RWPE2 (cell line): ENCODE measurements at places on chromosomes 2 and 18.

DNA sequence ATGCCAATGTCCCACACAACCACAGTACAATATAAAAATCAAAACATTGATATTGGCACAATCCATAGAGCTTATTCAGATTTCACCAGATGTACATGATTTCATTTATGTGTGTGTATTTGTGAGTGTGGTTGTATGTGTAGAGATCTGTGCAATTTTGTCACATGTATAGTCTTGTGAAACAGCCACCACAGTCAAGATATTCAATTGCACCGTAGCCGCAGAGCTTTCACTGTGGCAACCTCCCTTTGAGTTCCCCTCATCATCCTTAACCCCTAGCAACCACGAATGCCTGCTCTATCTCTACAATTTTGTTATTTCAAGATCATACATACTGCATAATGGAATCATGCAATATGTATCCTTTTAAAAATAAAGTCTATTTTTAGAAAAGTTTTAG is 391.3 kb downstream of the SETBP1 start:
- no peak for DNase-seq

DNA sequence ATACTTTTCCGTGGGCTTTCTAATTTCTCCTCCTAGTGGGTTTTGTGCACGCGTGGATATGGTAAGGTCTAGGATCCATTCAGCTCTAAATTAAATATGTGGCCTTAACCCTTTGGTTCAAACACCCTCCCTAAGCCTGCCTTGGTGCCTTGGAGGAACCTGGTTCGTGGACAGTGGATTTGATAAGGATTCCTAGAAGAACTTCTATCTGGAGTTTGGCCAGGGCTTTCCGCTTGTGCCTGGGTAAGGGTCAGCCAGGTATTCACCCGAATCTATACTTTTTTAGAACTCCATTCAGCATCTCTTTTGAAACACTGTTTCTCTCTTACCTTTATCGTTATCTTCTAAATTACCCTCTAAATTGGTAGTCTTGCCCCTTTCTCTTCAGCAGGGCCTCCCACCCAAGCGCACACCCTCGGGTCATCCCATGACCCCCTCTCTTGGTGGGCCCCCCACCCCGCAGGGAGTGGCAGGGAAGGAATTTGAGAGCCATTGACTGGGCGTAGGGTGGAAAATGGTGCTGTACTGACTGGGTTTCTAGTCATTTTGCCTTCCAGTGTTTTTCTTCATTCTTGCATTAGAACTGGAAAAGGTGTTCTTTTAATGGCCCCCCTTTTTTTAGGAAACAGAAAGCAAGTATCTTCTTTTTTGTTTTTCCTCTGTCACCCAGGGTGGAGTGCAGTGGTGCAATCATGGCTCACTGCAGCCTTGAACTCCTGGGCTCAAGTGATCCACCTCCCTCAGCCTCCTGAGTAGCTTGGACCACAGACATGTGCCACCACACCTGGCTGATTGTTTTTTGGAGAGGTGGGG is 1.8 kb downstream of the SOCS6 start:
- no peak for DNase-seq

GRCh38 chr2:192480984-192481383 is 286.3 kb upstream of the TMEFF2 start:
- DNase-seq: no peak

- no peak for DNase-seq
Observed at GRCh38 chr2:235577404-235578330, 83.8 kb downstream of the AGAP1 start.

DNA sequence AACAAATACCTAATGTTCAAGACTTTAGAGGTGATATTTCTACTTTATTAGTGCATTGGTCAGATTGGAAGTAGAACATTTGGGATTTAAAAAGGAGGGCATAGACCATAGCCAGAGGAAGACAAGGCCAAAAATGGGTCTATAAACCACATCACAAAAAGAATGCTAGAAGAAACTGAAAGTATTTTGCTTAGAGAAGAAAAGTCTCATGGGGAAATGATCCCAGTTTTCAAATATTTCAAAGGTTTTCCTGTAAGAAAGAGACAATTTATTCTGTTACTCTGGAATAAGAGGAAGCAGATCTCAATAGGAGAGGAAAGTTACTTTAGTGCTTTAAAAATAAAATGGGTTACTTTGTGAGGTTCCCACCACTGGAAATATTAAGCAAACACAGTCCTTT is 341.4 kb downstream of the TNS1 start:
- no peak for DNase-seq

DNA sequence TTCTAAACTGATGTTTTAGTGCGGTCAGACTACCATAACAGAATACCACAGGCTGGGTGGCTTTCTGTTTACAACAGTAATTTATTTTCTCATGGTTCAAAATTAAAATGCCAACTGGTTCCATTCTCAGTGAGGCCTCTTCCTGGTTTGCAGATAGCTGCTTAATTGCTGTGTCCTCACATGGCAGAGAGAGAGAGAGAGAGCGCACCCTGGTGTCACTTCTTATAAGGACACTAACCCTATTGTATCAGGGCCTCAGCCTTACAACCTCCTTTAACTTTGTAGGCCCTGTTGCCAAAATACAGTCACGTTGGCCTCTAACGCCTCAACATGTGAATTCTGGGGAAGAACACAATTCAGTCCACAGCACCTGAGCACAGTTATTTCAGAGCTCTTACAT is 37.5 kb upstream of the ZNF385B start:
- DNase-seq: no peak

- no peak for DNase-seq
Observed at GRCh38 chr2:106532236-106532635, 45.1 kb downstream of the CD8B2 start.

- DNase-seq: no peak
Observed at GRCh38 chr2:205133544-205133943, 548.8 kb upstream of the NRP2 start.

DNA sequence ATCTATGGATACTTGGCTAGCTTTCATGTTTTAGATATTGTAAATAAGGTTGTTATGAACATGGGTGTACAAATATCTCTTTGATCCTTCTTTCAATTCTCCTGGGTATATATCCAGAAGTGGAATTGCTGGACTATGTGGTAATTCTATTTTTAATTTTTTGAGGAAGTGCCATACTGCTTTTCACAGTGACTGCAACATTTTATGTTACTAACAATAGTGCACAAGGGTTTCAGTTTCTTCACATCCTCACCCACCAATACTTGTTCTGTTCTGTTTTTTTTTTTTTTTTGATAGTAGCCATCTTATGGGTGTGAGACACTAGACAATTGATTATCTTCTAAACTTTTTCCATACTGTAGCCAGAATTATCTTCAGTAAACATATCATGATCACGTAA is 17.3 kb upstream of the NEUROD1 start:
- no peak for DNase-seq

DNA sequence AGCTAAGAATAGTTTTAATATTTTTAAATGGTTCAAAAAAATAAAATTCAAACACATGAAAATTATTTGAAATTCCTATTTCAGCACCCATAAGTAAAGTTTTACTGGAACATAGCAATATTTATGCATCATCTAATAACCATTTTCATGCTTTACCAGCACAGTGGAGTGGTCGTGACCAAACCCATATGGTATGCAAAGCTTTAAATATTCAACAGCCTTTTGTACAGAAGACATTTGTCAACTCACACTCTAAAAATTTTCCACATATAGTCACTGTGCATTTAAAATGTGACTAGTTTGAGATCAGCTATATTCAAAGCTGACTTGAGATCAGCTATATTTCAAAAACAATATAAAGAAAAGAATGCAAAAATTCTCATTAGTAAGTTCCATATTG is 46.2 kb downstream of the PUM2 start:
- DNase-seq: no peak

DNA sequence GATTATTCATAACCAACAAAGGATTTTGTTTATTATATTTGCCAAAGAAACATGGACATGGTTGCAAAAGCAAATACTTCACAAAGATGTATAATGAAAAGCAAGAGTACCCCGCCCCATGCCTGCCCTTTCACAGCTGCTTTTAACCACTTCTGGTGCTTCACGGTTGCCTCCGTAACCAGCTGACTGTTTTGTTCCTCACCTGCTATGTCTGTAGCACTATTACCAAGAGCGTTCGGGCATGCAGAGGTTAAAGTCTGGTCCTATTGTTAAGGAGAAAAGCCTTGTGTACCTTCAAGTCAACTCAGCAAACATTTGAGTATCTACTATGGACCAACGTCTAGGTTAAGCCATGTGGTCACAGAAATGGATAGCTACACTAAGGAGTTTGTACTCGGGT is 115.2 kb upstream of the FOSL2 start:
- no peak for DNase-seq

DNA sequence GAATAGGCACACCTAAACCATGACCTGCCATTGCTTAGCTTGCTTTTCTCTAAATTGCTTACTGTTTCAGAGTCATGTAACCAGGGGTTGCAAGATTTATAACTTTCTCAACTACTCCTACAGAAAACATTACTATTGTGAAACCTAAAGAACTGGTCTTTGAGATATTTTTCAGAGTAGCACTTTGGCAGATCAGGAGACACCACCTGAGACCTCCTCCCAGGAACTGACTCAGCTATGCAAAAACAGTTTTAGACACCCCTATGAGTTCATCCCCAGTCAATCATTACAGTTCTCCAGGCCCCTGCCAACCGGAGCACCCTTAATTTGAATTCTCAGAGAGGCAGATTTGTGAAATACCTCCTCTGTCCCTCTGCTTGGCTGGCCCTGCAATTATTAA is 80.3 kb downstream of the MBOAT2 start:
- DNase-seq: no peak

DNA sequence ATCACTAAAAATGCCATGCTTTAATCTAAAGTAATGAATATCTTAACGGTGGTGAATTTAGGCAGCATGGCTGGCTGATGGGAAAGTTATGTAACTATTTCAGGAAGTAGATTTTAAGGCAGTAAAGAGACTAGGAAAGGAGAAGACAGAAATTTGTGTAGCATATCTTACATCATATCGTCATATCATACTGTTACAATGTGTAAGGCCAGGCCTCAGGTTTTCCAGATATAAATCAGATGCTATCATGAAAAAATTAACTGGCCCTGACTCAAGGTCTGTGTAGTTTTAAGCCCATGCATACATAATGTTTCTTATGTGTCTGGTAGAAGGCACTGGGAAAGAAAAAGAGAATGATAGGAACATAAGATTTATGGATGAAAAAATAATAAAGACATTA is 8.9 kb upstream of the FAP start:
- no peak for DNase-seq

- DNase-seq: no peak
Observed at GRCh38 chr2:233482616-233483015, 84.0 kb downstream of the USP40 start.

GRCh38 chr2:222949690-222950323 is 89.0 kb downstream of the ACSL3 start:
- DNase-seq: no peak

DNA sequence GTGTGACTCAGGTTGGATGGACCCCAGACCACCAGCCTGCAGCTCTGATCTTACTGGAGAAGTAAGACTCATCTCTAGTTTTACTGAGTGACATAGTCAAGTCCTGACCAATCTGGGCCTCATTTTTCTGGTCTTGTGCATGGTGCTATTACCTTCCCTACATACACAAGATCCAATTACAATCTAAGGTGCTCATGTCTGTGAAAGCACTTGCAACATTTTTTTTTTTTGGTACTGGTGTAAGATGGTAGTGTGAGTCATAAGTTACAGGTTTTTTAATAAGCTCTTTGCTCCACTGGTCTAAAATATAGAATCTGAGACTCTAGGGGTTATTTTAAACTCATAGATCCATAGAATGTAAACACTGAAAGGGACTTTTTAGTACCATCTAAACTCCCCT is 117.3 kb upstream of the EFEMP1 start:
- no peak for DNase-seq

- no peak for DNase-seq
Observed at GRCh38 chr18:51561821-51562220, 364.3 kb upstream of the MEX3C start.

DNA sequence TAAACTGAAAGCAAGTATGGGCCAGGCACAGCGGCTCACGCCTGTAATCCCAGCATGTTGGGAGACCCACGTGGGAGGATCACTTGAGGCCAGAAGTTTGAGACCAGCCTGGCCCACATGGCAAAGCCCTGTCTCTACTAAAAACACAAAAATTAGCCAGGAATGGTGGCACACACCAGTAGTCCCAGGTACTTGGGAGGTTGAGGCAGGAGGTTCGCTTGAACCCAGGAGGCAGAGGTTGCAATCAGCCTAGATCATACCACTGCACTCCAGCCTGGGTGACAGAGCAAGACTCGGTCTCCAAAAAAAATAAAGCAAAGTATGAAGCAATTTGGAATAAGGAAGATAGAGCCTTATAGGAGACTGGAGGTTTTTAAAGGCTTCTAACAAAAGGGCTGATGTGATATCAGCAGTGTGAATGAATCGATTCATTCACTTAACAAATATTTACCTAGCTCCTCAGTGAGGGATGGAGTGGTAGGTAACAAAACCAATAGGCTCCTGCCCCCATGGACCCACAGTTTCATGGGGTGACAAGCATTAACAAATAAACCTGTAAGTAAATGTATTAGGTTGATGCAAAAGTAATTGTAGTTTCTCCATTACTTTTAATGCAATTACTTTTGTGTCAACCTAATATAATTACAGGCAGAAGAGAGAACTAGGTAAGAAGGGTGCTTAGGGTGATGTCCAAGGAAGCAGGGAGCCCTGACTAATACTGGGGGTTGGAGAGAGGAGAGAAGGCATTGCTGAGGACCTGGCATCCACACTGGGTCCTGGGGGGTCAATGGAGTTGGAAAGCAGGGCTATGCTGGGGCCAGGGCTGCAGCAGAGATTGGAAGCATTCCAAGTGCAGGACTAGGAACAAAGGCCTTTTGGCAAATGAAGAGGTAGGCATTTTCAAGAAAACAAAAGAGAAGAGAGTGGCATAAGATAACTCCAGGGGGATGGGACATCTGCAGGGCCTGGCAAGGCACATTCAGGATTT is 195.4 kb upstream of the ARL4C start:
- DNase-seq: no peak

GRCh38 chr2:8003462-8004075 is 678.3 kb upstream of the ID2 start:
- no peak for DNase-seq

DNA sequence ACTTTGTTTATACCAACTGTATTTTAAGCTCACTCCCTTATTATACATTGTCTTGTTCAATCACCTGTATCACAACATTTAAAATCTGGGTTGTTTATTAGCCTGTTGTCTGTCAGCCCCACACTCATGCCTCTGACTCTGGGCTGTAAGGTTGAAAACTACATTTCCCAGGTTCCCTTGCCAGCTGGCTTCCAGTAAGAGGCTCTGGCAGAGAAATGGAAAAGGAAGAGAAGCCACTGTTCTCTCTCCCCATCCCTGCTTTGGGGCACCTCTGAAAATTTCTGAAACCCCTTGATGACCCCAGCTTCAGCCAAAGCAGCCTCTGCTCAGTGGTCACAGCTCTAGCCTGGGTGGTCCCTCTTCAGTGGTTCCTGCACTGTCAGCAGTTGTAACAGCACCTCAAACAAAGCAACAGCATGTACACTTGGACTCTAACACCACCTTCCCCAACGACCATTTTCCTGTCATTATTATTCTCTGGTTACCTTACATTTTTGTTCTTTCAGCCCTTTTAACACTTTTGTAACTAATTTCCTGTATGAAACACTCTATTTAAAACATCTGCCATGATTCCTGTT is 108.9 kb upstream of the LGALSL start:
- DNase-seq: no peak
